ENCODE measurements at places on chromosomes 2 and 18. TPM values are rescaled to one million over a fixed set of nuclear protein-coding genes. Genes with fewer than 3 reads are reported as not detected.

PDE11A gene
- 0.51 TPM for total RNA-seq

TTC39C gene
- 6.2 TPM for total RNA-seq

CCDC74A gene
- total RNA-seq, result 7.0 TPM

PRPF40A gene
- 123 TPM for total RNA-seq

OR6B2 gene
- not detected for total RNA-seq

C1D gene
- total RNA-seq, result 11.4 TPM

CTAGE1 gene
- not detected for total RNA-seq

CERKL gene
- not detected for total RNA-seq

RND3 gene
- 132 TPM for total RNA-seq

TEX44 gene
- total RNA-seq, result not detected

KCNF1 gene
- 0.42 TPM for total RNA-seq

ODC1 gene
- total RNA-seq, result 109 TPM

MEP1B gene
- total RNA-seq, result not detected

CLHC1 gene
- 12.3 TPM for total RNA-seq

LCT gene
- total RNA-seq, result 0.07 TPM

ABHD1 gene
- total RNA-seq, result not detected

LPIN2 gene
- 24.4 TPM for total RNA-seq

HOXD9 gene
- total RNA-seq, result 3.9 TPM

AP1S3 gene
- total RNA-seq, result 3.8 TPM

DAPL1 gene
- not detected for total RNA-seq

WBP1 gene
- 50.5 TPM for total RNA-seq
